ENCODE measurements at places on chromosomes 4 and X.

- no peak for DNase-seq
Observed at GRCh38 chr4:22463179-22463578, 52.7 kb downstream of the ADGRA3 start.

GRCh38 chr4:141922236-141922635 lies 285.9 kb downstream of the IL15 start:
- DNase-seq: no peak

DNA sequence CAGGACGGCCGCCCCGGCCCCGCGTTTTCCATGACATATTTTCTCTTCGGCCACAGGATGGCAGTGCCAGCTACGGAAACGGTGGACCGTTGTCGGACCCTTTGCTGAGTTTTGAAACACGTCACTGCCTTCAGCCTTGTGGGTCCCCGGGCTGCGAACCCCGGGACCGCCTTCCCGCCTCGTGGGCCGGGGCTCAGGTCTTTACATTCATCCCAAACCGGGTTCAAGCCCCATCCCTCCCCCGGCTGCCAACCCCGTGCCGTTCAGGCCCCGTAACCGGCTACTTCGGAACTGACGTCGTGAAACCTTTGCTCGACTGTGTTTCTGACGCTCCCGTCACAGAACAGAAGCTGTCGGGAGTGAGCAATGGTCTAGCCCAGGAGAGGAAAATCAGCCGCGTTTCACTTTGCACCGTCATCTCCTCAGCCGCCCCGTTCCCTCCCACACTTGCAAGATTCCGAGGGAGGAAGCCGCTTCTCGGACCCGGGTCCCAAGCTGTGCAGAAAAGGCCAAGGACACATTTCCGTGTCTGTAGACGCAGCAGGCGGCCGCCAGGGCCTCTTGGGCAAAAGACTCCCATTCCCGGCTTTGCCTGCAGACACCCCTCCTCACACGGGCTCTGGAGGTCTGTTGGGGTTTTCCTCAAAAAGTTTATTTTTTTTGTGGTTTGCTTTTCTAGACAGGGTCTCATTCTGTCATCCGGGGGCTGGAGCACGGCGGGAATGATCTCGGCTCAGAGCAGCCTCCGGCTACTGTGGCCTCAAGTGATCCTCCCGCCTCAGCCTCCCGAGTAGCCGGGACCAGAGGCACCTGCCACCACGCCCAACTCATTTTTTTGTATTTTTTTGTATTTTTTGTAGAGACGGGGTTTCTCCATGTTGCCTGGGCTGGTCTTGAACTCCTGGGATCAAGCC lies 41.4 kb upstream of the PPP2R3B start:
- DNase-seq: no peak

GRCh38 chr4:75555294-75556164 lies at the start of gene ODAPH:
Gene ODAPH (plus strand): TSS chr4:75556066. CDS start chr4:75556083, 17 bp downstream.
- DNase-seq: peak; percentile 1

GRCh38 chr4:32393806-32394205 lies 1673.6 kb downstream of the PCDH7 start:
- DNase-seq: no peak

- DNase-seq: no peak
Observed at GRCh38 chr4:52751487-52751911, 274 bp upstream of the ERVMER34-1 start.

DNA sequence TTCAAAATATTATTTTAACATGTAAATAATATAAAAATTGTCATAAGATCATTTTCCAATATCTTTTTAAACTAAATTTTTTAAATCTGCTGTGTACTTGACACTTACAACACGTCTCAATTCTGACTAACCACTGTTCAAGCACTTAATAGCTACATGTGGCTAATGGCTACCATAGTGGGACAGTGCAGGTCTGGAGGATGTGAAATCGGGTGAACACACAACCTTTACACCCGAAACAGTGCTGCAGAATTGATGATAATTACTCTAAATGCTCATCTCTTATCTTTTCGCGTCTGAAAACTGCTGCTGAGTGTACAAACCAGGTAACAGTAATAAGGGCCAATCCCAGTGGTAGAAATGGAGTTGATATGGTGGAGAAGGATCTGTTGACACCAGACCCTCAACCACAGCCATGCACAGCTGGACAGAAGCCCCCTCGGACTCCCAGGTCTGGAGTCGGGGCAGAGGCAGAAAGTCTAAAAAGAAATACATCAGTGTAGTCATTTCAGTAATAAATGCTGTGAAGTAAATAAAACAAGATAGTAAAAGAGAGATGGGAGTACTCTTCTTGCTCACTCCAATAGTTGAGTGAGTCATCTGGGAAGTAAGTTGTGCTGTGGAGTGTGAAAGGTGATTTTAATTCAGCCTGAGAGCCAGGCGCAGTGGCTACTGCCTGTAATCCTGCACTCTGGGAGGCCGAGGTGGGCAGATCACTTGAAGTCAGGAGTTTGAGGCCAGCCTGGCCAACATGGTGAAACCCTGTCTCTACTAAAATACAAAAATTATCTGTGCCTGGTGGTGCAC lies 150.0 kb downstream of the CBR4 start:
- DNase-seq: no peak

- DNase-seq: no peak
Observed at GRCh38 chrX:64192673-64193072, 12.8 kb downstream of the AMER1 start.

DNA sequence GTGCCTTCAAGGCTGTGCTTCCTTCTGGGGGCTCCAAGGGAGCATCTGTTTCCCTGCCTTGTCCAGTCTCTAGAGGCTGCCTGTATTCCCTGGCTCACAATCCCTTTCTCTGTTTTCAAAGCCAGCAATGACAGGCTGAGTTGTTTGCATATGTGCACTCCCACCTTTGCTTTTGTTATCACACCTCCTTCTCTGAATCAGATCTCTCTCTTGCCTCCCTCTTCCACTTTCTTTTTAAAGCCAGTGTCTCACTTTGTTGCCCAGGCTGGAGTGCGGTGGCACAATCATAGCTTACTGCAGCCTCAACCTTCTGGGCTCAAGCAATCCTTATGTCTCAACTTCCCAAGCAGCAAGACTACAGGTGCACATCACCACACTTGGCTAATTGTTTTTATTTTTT lies 37.1 kb upstream of the LEF1 start:
- DNase-seq: no peak

DNA sequence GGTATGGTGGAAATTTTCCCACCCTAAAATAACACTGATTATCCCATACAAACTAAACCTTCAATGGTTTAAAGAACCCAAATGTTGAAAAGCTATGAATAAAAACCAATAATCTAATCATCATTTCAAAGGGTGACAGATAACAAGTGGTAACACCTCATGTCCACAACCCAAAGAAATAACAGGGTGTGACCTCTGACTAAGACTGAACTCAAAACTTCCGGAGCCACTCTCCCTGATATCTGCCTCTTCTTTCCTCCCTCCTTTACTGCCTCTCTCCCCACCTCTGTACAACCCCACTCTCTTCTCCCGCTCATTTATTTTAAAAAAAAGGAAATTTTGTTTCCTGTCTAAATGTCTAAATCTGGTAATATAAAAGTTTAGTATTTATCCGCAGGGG lies 11.5 kb downstream of the FBXW7 start:
- no peak for DNase-seq

- DNase-seq: no peak
Observed at GRCh38 chrX:153582896-153583295, 16.0 kb downstream of the CCNQ start.

GRCh38 chr4:73673286-73673685 lies 53.0 kb upstream of the RASSF6 start:
- no peak for DNase-seq

DNA sequence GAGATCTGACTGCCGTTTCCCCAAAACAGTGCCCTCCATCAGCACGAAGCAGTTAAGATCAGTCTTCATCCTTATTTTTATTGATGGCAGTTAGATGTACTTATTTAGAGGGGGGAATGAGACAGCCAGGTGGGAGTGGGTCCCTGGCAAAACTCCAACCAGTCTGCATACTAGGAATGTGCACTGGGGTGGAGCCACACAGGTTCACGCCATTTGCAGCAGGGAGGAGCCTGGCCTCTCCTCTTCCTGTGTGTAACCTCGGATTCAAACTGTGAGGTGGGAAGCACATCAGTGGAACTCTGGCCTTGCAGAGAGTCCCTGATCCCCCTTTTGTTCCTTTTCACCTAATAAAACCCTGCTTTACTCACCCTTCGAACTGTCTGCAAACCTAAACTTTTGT lies 987.7 kb upstream of the GRIA3 start:
- DNase-seq: no peak

DNA sequence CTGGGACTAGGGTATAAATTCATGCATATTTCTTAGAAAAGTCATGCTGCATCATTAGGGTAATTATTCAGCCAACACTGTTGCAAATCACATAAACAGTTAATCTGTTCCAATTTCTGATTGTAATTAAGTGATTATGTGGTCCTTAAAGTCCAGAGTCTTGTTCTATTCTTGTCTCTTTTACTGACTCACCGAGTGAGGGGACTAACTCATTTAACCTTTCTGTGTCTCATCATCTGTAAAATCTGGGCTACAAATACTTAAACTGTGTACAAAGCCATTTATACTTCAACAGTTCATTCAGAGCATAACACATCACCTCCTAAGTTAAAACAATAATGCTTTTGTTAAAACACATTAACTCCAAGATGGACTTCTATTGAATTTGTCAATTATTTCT lies 65.4 kb upstream of the KLHL13 start:
- no peak for DNase-seq

- DNase-seq: no peak
Observed at GRCh38 chr4:79882806-79883205, 190.2 kb downstream of the ANTXR2 start.

- no peak for DNase-seq
Observed at GRCh38 chr4:93605163-93605562, 223.4 kb upstream of the ATOH1 start.

DNA sequence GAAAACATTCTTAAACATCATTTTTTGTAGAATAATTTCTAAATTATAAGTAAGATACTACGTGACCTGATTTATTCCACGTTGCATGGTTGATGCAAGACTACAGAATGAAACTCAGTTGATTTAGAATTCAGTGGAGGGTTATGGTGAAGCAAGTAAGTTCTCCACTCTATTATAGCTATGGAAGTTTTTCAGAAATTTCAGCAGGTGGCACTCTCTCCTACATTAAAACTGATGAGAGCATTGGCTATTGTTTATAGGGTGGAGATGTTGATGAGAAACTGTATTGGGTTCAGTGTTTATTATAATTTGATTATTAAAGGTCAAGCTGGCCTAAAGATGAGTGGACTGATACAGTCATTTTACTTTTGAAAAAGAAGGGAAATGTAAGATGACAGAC lies 88.0 kb downstream of the FNIP2 start:
- DNase-seq: no peak

GRCh38 chrX:104435249-104435648 lies 130.8 kb upstream of the IL1RAPL2 start:
- DNase-seq: no peak

DNA sequence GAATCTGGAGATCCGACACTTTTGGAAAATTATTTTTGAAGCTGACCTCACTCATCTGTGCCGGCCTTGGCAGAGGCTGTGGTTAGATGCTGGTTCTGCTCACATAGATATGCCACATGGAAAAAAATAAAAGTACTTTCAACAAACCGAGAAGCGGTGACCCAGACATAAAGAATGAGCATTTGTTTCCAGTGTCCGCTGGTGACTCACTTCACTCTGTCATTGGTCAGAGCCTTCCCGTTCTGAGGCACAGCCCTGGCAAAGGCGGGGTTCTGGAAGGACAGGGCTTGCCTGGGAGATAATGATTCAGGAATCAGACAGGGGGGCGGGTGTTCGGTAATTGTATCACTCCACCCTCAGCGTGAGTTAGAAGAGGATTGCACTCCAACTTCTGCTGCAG lies 172.4 kb upstream of the MXRA5 start:
- no peak for DNase-seq

DNA sequence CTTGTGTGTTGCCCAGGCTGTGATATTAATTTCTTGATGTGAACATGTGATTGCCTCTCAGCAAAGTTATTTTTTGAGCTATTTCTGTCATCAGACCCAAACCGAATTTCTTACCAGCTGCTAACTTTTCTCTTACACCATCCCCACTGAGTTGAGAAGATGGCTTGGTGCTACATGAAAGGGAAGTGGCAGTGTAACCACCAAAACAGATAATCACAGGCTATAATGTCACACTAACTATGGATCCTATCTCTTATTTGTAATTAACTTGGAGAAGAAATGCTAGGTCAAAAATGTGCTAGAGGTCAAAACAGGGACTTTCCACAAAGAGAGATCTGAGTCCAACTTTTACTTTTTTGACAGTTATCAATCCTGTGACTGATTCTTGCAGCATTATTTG lies 43.8 kb downstream of the ELOVL6 start:
- DNase-seq: no peak

- no peak for DNase-seq
Observed at GRCh38 chr4:82939414-82939813, 38.9 kb downstream of the THAP9 start.

GRCh38 chr4:7420661-7421040 lies 14.1 kb downstream of the PSAPL1 start:
- DNase-seq: no peak

GRCh38 chr4:41728573-41728913 lies 20.0 kb downstream of the PHOX2B start:
- no peak for DNase-seq

- DNase-seq: no peak
Observed at GRCh38 chrX:14927401-14927800, 54.2 kb downstream of the MOSPD2 start.

GRCh38 chr4:152778656-152779512 lies 646 bp downstream of the TIGD4 start:
- DNase-seq: no peak

DNA sequence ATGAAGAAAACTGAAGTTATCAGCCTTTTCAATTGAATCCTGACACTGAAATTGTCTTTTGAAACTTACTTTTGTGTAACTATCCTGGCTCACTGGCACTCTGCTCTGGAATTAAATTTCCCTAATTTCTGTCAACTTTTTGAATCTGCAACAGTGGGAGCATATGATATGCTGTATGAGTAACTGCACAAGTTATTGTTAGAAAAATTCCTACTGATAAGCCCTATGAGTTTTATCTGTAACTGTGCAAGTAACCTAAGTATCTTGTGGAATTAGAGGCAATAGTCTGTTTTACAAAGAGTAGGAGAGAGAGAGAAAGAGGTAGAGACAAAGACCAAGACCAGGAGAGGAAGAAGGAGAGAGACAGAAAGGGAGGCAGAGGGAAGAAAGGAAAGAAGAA lies 9.2 kb upstream of the HPGD start:
- no peak for DNase-seq

DNA sequence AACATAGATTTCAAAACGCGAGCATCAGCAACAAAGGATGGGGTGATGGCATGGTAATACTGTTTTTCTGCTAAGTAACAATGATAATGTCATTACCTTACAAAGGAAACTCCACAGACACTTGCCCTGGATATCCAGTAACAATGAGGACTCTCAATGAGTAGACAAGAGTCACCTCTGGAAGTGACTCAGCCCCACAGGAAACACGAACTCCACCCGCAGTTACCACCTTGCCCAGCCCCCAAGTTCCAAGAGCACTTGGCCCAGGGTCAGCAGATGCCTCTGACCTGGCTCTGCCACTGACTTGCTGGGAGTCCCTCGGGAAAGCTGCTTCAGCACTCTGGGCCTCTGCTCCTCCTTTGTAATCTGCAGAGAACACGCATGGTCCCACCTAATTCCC lies 110.3 kb upstream of the MAP3K15 start:
- DNase-seq: peak; percentile 18
